ENCODE measurements at places on chromosomes 3 and 15. TPM values are rescaled to one million over a fixed set of nuclear protein-coding genes. Genes with fewer than 3 reads are reported as not detected.

CCR9 gene
- 7.3 TPM for total RNA-seq

PRTG gene
- total RNA-seq = not detected

MORC1 gene
- total RNA-seq = not detected

MOBP gene
- not detected for total RNA-seq

AADAC gene
- not detected for total RNA-seq

OIP5 gene
- 19.0 TPM for total RNA-seq

RPN1 gene
- 188 TPM for total RNA-seq

CSPG5 gene
- 0.53 TPM for total RNA-seq

P2RY1 gene
- 0.16 TPM for total RNA-seq

FXR1 gene
- total RNA-seq = 135 TPM

CCR5 gene
- total RNA-seq = 3.4 TPM

PPP1R14D gene
- total RNA-seq = not detected

DNA sequence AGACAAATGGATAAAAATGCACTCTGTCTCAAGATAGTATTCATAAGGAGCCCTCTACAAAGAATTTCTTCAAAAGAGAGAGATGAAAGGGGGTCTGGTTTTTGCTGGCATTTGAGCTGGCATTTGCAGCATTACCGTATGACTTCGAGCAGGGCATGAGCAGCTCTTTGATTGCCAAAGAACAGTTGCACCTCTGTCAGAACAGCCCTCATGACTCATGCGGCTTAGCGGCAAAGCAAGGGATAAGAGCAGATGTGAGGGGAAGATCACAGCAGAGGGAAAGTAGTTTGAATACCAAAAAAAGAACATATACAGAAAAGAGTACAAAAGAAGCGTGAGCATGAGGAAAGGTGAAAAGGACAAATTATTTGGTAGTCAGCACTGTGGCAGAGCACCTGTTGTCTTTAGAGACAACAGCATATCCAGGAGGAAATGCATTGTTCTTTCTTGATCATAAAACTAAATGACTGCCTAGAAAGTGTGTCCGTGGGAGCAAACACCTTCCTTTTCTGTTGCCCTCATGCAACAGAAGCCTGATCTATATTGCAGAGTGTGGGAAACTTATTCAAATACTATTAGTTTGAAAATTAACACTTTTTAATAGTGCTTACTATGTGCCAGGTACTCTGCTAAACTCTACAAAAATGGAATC is 80.5 kb upstream of the SLC24A5 start:
- no peak overlapping the region for H3K27ac ChIP-seq
- no peaks in the 10 kb centered on the region for H3K4me1 ChIP-seq
- H3K36me3 ChIP-seq = no peaks in the 10 kb centered on the region
- H3K27me3 ChIP-seq = no peaks in the 10 kb centered on the region
- no peak for DNase-seq
- H3K4me3 ChIP-seq = no peak overlapping the region

GRCh38 chr3:106428565-106428994 is 559.8 kb upstream of the CBLB start:
- no peak overlapping the region for H3K27ac ChIP-seq
- no peak for DNase-seq
- H3K4me3 ChIP-seq = no peak overlapping the region
- H3K36me3 ChIP-seq = no peaks in the 10 kb centered on the region
- H3K4me1 ChIP-seq = no peaks in the 10 kb centered on the region

DNA sequence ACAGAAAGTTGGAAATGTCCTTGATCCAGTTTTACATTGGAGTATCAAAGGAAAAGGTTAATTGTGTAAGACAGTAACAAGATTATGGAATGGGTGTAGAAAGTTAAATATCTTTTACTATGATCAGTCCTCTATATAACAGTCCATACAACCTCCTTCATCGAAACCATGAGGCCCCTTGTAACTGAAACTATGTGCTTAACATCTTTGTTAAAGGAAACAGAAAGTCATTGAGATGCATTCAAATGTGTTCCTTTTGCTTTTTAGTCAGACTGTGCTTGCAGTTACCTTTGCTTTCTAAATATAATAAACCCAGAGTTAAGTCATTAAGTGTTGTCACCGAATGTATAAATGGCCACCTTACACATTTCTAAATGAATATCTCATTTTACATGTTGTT is 1298.5 kb downstream of the ROBO2 start:
- no peak overlapping the region for H3K4me3 ChIP-seq
- H3K27me3 ChIP-seq = no peaks in the 10 kb centered on the region
- no peak for DNase-seq
- H3K36me3 ChIP-seq = no peaks in the 10 kb centered on the region
- H3K4me1 ChIP-seq = no peaks in the 10 kb centered on the region
- no peak overlapping the region for H3K27ac ChIP-seq

- peak overlapping the region; percentile 79 for H3K27ac ChIP-seq
- no peaks in the 10 kb centered on the region for H3K27me3 ChIP-seq
- peak overlapping the region; percentile 79 for H3K4me3 ChIP-seq
- peaks cover 39% of the 10 kb centered on the region for H3K4me1 ChIP-seq
Measured at GRCh38 chr3:195441476-195441991, 1.3 kb downstream of the ACAP2 start.

GRCh38 chr15:48798319-48798718 is 12.6 kb downstream of the CEP152 start:
- no peaks in the 10 kb centered on the region for H3K36me3 ChIP-seq
- H3K4me1 ChIP-seq = no peaks in the 10 kb centered on the region
- H3K27me3 ChIP-seq = no peaks in the 10 kb centered on the region
- DNase-seq = no peak
- H3K4me3 ChIP-seq = no peak overlapping the region

DNA sequence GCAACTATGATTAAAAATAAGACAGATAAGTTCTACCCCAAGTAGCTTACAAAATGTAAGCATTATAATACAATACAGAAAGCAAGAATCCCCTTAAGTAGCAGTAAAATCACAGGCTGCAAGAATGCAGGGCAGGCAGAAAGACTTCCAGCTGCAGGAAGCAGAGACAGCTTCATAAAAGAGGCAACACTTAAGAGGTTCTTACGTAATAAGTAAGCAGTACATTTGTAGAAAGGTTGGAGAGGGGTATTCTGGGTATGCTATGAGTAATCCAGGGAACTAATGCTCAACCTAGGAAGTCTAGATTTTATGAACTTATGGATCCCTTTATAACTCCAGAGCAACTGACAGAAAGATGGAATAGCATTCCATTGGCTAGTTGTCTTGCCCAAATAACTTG is 151.6 kb downstream of the IL5RA start:
- H3K4me3 ChIP-seq = no peak overlapping the region
- H3K4me1 ChIP-seq = no peaks in the 10 kb centered on the region
- H3K27ac ChIP-seq = no peak overlapping the region
- H3K27me3 ChIP-seq = no peaks in the 10 kb centered on the region
- DNase-seq = no peak

GRCh38 chr15:58934521-58934920 is 1.0 kb upstream of the SLTM start:
- H3K4me3 ChIP-seq = peak overlapping the region; percentile 74
- peak overlapping the region; percentile 97 for H3K27ac ChIP-seq
- no peak for DNase-seq
- no peaks in the 10 kb centered on the region for H3K27me3 ChIP-seq
- peaks cover 12% of the 10 kb centered on the region for H3K4me1 ChIP-seq
- H3K36me3 ChIP-seq = no peaks in the 10 kb centered on the region

- H3K36me3 ChIP-seq = no peaks in the 10 kb centered on the region
- DNase-seq = no peak
- no peak overlapping the region for H3K4me3 ChIP-seq
- H3K27ac ChIP-seq = no peak overlapping the region
Measured at GRCh38 chr3:143991713-143992112, 20.1 kb downstream of the DIPK2A start.

- no peak for DNase-seq
- no peaks in the 10 kb centered on the region for H3K4me1 ChIP-seq
- no peak overlapping the region for H3K4me3 ChIP-seq
Measured at GRCh38 chr3:23653647-23654525, 151.9 kb upstream of the UBE2E1 start.

GRCh38 chr3:155604126-155604525 is 140.7 kb downstream of the PLCH1 start:
- DNase-seq = no peak
- no peaks in the 10 kb centered on the region for H3K36me3 ChIP-seq
- H3K27me3 ChIP-seq = no peaks in the 10 kb centered on the region
- no peaks in the 10 kb centered on the region for H3K4me1 ChIP-seq

- no peaks in the 10 kb centered on the region for H3K27me3 ChIP-seq
- H3K4me1 ChIP-seq = peaks cover 19% of the 10 kb centered on the region
- peak overlapping the region; percentile 77 for H3K27ac ChIP-seq
- peak overlapping the region; percentile 58 for H3K4me3 ChIP-seq
Measured at GRCh38 chr15:74434263-74435136, 742 bp upstream of the SEMA7A start.

- H3K4me1 ChIP-seq = peaks cover 45% of the 10 kb centered on the region
- H3K27ac ChIP-seq = peak overlapping the region; percentile 45
- H3K27me3 ChIP-seq = no peaks in the 10 kb centered on the region
- H3K36me3 ChIP-seq = no peaks in the 10 kb centered on the region
- H3K4me3 ChIP-seq = no peak overlapping the region
Measured at GRCh38 chr3:46097691-46098241, 70.5 kb upstream of the XCR1 start.

GRCh38 chr3:29319262-29319661 is 38.4 kb downstream of the RBMS3 start:
- H3K4me1 ChIP-seq = no peaks in the 10 kb centered on the region
- H3K4me3 ChIP-seq = no peak overlapping the region
- no peak for DNase-seq
- no peaks in the 10 kb centered on the region for H3K36me3 ChIP-seq
- no peak overlapping the region for H3K27ac ChIP-seq

DNA sequence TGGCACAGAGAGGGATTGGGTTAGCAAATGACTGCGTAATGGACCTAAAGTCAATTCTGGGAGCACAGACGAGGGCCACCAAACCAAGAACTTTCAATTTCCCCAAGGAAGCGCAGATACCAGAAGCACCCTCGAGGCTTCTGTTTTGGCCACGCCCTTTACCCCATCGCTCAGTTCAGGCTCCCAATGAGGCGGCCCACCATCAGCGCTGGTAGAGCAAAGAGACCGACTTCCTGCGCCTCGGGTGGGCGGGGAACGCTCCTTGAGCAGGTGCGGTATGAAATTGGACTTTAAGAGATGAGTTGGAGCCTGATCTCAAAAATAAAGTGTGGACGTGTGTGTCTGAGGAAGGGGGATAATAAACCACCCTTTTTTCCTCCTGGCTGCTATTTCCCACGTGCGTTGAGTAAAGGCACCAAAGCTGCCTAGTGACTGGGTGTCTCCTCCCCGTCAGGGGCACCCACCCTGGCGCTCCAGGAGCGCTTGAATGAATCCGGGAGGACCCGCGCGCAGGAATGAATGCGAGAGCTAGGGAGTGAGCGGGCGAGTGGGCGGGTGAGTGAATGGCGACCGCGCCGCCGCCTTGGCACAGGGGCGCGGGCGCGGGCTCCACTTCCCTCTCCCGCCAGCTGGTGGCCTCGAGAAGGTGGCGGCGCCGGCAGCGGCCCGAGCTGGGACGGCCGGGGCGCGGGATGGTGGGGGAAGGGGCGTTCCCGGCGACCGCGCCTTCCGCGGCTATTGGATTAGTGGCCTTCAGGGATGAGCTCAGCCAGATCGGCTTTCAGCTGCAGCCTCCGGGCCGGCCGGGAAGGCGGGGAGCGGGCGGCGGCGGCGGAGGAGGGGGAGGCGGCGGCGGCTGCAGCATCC is at the start of gene SPSB4:
Gene SPSB4, plus strand, starts transcription at position 772 of the 867 bp plus-strand sequence. CDS start 14,758 bp downstream, outside the sequence.
- no peaks in the 10 kb centered on the region for H3K36me3 ChIP-seq
- no peak within 1 kb of the TSS for H3K4me3 ChIP-seq
- no peak for DNase-seq
- no peaks in the 10 kb centered on the region for H3K27me3 ChIP-seq
- no peaks in the 10 kb centered on the region for H3K4me1 ChIP-seq
- H3K27ac ChIP-seq = no peak within 1 kb of the TSS

GRCh38 chr3:122169911-122170310 is 13.6 kb upstream of the CASR start:
- H3K27ac ChIP-seq = no peak overlapping the region
- H3K36me3 ChIP-seq = no peaks in the 10 kb centered on the region

DNA sequence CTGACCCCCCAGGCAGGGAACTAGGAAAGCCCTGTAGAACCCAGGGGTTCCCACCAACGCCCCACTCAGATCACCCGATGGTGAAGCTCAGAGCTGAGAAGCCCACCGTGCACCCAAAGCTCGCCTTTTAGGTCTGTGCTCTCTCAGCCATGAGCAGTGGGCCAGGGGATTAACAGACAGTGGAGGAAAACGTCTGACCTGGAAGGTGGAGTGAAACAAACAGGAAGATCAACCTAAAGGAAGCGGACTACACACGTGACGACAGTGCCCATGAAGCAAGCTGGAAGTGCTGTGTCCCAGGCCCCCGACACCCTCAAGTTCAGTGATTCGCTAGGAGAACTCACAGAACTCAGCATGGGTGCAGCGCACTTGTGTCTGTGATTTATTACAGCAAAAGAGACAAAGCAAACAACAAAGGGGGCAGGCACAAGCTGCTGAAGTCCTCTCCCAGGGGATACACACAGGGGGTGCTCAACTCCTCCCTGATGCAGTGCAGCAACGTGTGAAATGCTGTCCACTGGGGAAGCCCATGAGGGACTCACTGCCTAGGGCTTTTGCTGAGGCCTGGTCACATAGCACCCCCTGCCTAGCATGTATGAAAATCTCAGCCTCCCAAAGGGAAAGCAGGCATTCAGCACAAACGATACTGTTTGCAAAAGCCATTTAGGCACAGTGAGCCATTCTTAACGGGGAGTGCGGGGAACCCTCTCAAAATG is 43.5 kb downstream of the CFAP92 start:
- no peak overlapping the region for H3K4me3 ChIP-seq
- no peak for DNase-seq

DNA sequence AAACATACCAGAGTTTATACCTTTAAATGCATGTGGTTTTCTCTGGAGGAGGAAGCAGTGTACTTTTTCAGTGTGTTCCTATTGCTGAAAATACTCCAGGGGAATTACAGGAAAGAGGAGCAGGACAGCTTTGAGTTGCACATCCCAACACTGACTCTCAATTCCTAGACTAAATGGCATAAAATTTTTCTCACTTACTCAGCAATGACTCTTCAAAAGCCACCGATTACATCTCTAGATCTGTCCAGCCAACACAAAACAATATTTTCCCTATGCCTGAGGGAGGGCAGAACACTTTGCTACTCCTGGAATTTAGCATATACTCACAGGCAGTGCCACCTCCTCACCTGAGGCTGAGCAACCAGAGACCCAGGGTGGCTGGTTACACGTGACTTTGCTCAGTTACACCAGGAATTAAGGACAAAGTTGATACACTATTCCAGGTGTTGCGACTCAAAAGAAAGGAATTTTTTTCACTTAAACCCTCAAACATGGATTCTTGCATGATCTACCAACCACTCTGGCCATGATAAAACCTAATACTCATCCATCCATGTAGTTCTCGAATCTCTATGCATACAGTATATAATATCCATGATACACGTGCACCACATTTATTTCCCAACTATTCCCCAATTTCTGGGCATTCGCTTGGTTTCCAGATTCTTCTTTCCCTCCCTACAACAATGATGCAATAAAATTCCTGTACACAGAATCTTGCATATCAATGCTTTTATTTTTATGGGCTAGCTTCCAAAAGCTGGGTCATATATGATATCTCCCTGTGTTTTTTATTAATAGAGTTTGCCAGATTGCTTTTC is 194.6 kb downstream of the THRB start:
- H3K27me3 ChIP-seq = no peaks in the 10 kb centered on the region
- H3K4me3 ChIP-seq = no peak overlapping the region
- no peak for DNase-seq
- no peaks in the 10 kb centered on the region for H3K4me1 ChIP-seq
- H3K36me3 ChIP-seq = no peaks in the 10 kb centered on the region
- no peak overlapping the region for H3K27ac ChIP-seq

- no peak for DNase-seq
- peaks cover 7% of the 10 kb centered on the region for H3K4me1 ChIP-seq
- H3K27me3 ChIP-seq = no peaks in the 10 kb centered on the region
- H3K4me3 ChIP-seq = no peak overlapping the region
- H3K36me3 ChIP-seq = no peaks in the 10 kb centered on the region
Measured at GRCh38 chr3:72625602-72626337, 222.5 kb downstream of the SHQ1 start.

GRCh38 chr3:159616234-159616825 is 372.3 kb upstream of the IL12A start:
- H3K27me3 ChIP-seq = no peaks in the 10 kb centered on the region
- H3K27ac ChIP-seq = no peak overlapping the region
- no peak overlapping the region for H3K4me3 ChIP-seq
